Fibroblast of skin of left biceps (primary cell): ENCODE measurements at places on chromosomes 1 and 21.
A peak's percentile ranks its signal among the peaks of the same experiment; 100 is the strongest.

DNA sequence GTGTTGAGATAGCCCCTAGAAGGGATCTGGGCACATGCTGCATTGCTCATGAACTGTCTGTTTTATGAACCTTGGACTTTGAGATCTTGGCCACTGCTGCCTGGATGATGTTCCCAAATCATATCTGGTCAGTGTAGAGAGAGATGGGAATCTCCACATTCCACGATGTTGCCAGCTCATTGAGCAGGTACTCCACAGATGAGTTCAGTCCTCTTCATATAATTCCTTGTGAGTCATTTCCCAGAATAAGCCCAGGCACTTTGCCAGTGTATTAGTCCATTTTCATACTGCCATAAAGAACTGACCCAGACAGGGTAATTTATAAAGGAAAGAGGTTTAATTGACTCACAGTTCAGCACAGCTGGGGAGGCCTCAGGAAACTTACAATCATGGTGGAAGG, 254.0 kb upstream of the RUNX1 start:
- DNase-seq, result peak; percentile 88

- DNase-seq, result no peak
Measured at GRCh38 chr21:24590261-24590660, 1017.0 kb downstream of the MRPL39 start.

- no peak for DNase-seq
Measured at GRCh38 chr1:226646026-226646869, 92.8 kb downstream of the ITPKB start.

DNA sequence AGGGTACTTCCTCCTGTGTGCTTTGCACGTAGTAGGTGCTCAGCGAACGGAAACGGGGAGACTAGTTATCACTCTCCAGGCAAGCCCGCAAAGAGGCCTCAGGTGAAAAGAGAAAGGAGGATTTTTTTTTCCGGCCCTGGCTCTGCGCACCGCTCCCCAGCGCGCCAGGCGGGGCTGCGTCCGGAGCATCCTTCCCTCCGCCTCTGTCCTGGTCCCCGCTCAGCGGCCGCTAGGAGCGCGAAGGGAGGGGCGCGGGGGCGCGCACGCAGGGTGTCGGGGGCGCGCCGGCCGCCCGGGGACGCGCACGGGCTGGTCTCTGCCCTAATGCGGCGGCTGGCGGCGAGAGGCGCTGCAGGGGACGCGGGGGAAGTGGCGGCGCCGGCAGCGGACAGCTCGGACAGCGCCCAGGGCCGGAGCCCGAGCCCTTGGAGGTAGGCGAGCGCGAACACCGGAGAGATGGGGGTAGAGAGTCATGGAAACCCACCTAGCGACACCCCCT, 42.3 kb upstream of the NFASC start:
- DNase-seq, result peak; percentile 22

DNA sequence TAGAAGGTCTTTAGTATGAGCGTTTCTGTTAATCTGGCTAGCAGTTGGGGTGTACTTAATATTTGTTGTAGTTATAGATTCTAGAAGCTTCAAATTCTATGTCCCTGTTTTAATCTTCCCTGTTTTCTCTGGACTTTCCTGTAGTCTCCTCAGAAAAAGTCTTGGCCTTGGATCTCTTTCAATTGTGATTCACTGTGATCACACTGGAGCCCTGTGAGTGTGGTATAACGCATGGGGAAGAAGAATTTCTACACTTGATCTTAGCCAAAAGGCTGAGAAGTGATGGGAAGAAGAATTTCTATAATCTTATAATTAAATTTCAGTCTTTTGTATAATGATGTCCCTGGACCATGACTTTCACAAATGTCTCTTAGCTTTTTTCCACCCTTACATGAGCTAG, 36.7 kb upstream of the COP1 start:
- peak; percentile 8 for DNase-seq

DNA sequence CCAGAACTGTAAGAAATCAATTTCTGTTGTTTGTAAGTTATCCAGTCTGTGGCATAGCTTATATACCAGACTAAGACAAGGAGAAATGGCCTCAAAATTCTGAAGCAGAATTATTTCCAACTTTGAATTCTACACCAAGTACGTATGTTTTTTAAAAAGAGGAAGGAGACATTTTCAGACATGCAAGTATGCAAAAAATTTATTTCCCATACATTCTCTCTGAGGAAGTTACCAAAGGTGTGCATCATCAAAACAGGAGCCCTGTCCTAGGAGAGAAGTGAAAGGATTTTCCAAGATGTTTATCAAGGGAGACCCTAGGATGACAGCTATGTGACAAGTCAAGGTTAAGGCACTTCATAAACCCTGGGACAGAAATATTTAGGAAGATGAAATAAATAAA, 49.3 kb upstream of the RABGAP1L start:
- no peak for DNase-seq

DNA sequence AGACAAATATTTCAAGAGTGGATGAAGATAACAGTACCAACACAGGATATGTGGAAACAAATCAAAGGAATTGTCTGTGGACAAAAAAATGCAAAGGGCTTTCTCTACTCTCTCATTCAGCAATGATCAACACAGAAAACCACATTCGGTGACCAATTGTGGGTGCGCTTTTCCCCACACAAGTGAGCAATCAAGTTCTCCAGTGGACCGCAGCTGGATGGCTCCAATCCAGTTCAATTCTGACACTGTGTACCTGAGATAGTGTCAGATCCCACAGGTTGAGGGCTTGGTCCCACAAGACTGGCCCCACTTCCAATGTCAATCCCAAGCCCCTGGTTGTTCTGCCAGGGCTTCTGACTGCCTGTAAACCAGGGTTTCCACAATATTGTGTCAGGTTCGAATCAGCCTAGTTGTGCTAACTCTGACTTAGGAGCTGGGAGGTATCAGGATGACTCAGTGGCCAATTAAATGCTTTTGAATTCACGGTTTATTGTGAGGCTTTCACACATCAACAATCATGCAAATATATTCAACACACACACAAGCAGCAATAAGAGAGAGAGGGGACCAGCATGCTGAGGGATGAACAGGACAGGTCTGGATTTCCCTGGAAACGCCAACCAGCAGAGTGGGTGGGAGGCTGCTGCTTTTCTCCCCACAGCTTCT, 87.0 kb upstream of the BTG3 start:
- DNase-seq, result no peak

DNA sequence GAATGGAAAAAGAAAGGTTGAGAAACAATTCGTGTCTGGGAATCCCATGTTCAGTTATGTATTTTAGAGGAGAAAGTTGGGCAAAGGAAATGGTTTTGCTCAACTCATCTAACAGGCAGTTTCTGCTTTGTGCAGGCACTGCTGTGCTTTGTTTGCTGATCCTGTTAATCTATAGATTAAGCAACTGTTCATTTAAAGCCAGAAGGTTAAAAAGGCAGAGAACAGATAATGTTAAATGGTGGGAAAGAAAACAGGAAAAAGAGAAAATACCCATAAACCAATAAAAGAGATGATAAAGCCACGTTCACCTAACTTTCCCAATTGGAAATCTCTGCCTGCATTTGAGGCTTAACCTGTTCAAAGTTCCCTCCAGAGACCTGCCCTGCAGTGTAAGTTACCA, 70.0 kb downstream of the APP start:
- DNase-seq, result no peak

DNA sequence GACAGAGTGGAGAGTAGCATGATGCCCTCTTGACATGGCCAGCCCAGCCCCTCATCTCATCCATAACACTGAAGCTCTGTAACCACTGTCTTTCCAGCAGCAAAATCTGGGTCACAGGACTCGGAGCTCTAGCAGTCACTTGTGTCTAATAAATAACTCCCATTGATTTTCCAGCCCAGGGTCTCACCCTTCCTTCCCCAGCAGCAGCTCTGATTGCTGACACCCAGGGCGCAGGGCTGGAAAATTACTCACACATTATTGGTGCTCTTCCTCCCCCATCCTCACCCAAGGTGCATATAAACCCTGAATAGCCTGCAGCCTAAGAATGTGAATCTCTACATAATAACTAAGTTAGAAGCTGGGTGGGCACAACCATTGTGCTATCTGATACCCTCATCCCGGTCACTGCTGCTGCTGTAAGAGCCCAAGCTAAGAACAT, 21.1 kb upstream of the OR10J5 start:
- no peak for DNase-seq

- DNase-seq, result no peak
Measured at GRCh38 chr1:208093754-208094719, 150.1 kb downstream of the PLXNA2 start.

GRCh38 chr1:225413708-225414375, 14.0 kb downstream of the LBR start:
- DNase-seq, result no peak

GRCh38 chr1:81803431-81804110, 2.8 kb downstream of the ADGRL2 start:
- DNase-seq, result no peak

DNA sequence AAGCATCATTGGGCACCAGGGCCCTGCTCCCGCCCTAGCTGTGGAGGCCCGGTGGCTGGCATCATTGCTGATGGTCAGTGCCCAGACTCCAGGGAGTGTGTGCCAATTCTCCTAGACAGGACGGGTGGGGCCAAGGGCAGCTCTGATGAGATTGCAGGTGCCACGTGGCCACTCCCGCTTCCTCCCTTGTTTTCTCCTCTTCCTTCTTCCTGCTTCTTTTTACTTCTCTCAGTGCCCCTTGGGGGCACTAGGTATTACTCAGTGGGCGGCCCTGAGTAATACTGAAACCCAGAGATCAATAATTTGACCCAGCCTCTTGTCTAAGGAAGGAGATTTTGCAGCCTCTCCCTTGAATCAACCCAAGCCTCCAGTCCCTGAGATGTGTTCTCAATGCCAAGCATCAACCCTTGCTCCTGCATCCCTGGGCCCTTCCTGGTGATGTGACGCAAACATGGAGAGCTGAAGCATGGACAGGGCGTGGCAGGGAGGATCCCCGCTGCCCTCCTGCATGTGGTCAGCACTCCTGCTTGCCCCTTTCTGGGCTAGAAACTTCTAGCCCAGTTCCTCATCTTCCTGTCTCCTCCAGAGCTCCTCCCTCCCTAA, 32.4 kb downstream of the CDK18 start:
- no peak for DNase-seq

- no peak for DNase-seq
Measured at GRCh38 chr21:44643741-44644310, 2.4 kb upstream of the KRTAP10-11 start.

- no peak for DNase-seq
Measured at GRCh38 chr1:201889090-201889968, 631 bp downstream of the SHISA4 start.

DNA sequence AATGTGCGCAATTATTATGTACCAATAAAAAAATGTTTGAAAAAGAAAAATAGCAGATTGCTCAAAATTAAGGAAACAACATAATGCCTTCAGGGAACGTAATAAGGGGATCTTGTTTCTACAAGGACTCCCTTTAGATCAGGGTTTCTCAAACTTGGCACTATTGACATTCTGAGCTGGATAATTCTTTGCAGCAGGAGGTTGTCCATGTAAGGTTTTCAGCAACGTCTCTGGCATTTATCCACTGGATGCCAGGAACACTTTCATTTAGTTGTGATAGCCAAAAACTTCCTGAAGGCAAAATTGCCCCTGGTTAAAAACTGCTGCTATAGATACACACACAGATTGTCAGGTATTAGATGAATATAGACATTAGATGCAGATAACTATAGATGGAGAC, 666.7 kb upstream of the ADAMTS5 start:
- DNase-seq, result no peak

DNA sequence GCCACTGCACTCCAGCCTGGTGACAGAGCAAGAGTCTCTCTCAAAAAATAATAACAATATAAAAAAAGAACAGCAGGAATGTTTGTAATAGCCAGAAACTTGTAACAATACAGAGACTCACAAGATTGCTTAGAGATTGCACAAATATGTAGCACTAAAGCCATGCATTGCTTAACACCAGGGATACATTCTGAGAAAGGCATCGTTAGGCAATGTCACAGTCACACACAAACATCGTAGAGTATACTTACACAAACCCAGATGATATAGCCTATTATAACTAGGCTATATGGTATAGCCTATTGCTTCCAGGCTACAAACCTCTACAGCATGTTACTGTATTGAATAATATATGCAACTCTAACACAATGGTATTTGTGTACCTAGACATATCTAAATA, 45.3 kb downstream of the GPATCH2 start:
- no peak for DNase-seq

- DNase-seq, result no peak
Measured at GRCh38 chr1:193706766-193707165, 520.4 kb upstream of the B3GALT2 start.

- DNase-seq, result no peak
Measured at GRCh38 chr1:236370420-236370819, 23.7 kb upstream of the EDARADD start.

GRCh38 chr1:184647471-184647870, 107.2 kb downstream of the EDEM3 start:
- DNase-seq, result no peak

GRCh38 chr1:202216691-202217090, 23.1 kb downstream of the LGR6 start:
- no peak for DNase-seq

DNA sequence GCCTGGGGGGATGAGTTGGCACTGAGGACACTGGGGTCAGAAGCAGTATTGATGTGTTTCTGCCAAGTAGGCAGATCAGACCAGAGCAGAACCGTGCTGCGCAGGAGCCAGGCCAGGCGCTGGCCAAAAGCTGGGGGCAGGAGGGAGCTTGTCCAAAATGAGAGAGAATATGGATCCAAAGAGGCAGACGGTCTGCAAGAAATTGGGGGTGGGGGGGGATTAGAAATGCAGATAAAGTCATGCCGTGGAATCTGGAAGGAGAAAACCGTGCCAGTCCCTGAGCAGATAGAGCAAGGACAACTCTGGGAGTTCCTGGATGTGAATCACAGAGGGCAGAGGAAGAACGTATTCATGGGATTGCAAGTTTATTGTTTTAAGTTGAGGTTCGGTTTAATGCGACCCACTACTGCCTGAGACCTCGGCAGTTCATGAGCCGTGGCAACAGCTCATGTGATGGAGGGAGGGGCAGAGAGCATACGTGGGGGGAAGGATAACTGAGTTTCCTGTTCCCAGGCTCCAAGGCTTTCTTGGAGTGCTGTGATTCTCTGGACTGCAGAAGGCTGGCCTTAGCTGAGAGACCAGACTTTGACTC, 224.0 kb downstream of the FGGY start:
- DNase-seq, result no peak

GRCh38 chr1:232292818-232293217, 337.1 kb downstream of the SIPA1L2 start:
- no peak for DNase-seq

DNA sequence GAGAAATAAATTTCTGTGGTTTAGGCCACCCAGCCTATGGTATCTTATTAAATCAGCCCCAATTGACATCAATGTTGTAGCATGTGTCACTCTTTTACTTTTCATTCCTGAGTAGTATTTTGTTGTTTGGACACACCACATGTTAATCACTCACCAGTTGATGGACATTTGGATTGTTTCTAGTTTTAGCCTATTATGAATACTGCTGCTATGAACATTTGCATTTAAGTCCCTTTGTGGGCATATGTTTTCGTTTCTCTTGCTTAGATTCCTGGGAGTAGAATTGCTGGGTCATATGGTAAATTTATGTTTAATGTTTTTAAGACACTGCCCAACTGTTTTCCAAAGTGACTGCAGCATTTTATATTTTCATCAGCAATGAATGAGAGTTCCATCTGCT, 50.2 kb upstream of the NUF2 start:
- DNase-seq, result no peak

- no peak for DNase-seq
Measured at GRCh38 chr1:3113047-3113740, 44.2 kb downstream of the PRDM16 start.
